H4 (cell line): ENCODE measurements at places on chromosomes 12 and 14.

DNA sequence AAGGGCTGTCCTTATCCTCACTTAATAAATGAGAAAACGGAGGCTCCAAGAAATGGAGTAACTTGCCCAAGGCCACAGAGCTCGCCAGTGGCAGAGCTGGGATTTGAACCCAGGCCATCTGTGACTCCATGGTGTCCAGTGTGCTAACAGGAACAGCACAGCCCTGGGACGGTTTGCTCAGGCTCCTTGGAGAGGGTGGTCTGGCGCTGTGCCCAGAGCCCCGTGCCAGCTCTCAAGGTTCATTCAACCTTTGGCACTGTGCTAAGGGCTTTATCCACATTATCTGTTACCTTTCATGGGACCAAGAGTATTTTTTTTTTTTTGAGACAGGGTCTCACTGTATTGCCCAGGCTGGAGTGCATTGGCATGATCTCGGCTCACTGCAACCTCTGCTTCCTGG is 8.1 kb downstream of the DAO start:
- no peak for DNase-seq

GRCh38 chr12:8697120-8697475 is 693 bp upstream of the RIMKLB start:
- DNase-seq, result no peak

DNA sequence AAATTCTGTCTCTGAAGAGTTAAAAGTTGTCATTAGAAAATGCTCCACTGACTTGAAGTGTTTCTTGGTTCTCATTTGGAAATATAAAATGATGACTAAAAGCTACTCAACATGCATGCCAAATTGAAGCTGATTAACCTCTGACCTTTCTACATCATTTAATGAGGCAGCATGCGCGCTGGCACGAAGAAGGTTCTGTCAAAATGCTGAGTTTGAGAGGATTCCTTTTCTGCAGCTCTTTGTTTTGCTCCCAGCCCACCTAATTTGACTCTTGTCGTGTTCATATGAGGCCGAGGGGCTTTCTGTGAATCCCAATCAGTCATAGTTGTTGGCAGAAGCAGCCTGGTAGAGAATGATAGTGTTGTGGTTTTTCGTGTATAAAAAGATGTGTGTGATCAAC is 153.4 kb downstream of the BRMS1L start:
- no peak for DNase-seq

GRCh38 chr12:14772946-14773345 is 30.3 kb downstream of the WBP11 start:
- no peak for DNase-seq

GRCh38 chr12:1174659-1175058 is 183.6 kb downstream of the ERC1 start:
- no peak for DNase-seq
